ENCODE measurements at places on chromosomes 4 and X. TPM values are rescaled to one million over a fixed set of nuclear protein-coding genes. Genes with fewer than 3 reads are reported as not detected.

XAGE2 gene
- total RNA-seq, result not detected

SUPT20HL1 gene
- not detected for total RNA-seq

MTCP1 gene
- 23.3 TPM for total RNA-seq

FRG2 gene
- total RNA-seq, result not detected

PABPC5 gene
- not detected for total RNA-seq
